AG09319 (cell line): ENCODE measurements at places on chromosomes 6 and 20.
A peak's percentile ranks its signal among the peaks of the same experiment; 100 is the strongest.

GRCh38 chr6:36241728-36242127 is 28.1 kb upstream of the PNPLA1 start:
- DNase-seq: no peak

DNA sequence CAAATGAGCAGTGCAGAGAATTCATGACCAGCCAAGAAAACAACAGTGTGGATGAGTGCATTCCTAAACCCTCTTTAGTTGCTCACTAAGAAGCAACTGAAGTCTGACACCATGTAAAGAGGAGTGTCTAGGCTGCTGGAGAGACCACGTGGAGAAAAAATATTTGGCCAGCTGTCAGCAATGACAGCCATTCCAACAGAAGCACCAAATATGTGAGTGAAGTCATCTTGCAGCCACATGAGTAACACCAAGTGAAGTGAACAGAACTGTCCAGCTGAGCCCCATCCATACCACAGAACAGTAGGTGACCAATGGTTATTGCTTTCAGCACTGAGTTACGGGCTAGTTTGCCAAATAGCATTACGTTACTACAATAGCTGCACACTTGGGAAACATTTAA is 89.4 kb downstream of the TBXT start:
- DNase-seq: no peak

DNA sequence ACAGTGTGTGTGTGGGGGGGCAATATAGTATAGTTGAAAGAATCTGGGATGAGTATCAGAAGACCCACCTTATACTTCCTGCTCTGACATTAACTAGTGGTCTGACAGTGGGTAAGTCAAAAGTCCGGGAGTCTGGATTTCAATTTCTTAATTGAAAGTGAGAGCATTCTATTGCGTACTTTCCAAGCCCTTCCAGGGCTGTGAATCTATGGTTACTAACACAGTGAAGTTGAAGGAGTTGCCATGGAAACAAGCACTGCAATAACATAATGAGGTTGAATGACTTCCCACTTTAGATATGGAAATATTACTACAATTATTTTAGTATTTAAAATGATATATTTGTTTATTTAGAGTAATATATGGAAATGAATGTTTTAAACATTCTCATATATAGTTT is 80.2 kb downstream of the MLIP start:
- no peak for DNase-seq

GRCh38 chr6:128235556-128235955 is 284.8 kb downstream of the PTPRK start:
- no peak for DNase-seq

DNA sequence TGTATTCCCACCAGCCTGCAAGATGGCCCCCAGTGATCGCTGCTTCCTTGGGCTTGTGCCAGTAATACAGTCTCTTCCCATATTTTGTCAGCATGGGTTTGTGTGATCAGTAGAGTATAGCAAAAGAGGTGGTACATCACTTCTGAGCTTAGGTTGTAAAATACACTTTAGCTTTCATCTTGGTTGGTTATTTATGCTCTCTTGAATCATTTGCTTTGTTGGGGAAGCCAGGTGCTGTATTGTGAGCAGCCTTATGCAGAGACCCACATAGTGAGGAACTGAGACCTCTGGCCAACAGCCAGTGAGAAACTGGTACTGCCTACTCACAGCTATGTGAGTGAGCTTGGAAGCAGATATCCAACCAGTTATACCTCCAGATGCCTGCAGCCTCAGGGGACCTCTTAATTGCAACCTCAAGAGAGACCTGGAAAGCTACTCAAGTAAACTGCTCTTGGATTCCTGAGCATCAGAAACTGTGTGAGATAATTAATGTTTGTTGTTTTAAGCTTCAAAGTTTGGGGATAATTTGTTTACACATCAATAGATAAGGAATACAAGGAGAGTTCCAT is 229.3 kb downstream of the FARS2 start:
- DNase-seq: no peak

DNA sequence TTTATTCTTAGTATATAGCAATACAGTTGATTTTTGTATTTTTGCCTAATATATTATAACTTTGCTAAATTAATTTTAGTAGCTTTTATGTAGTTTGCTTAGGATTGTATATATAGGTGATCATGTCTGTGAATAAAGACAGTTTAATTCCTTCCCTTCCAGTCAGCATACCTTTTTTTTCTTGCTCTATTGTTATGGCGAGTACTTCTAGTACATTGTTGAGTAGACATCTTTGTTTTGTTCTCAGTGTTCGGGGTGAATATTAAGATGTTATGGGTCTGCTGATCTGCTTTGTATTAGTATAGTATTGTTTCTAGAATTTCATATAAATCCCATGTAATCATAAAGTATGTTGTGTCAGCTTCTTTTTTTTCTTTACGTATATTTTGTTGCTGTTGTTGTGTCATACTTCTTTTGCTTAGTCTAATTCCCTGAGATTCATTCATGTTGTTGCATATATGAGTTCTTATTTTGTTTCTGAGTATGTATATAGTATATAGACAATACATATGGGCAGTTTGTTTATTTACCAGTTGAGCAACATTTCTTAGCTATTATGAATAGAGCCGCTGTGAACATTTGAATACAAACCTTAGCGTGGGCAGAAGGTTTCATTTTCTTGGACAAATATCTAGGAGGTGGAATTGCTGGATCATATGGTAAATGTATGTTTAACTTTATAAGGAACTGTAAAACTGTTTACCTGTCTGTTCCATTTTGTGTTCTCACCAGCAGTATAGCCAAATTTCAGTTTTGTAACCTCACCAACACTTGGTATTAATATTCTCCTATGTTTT is 25.5 kb downstream of the NCOA3 start:
- no peak for DNase-seq

DNA sequence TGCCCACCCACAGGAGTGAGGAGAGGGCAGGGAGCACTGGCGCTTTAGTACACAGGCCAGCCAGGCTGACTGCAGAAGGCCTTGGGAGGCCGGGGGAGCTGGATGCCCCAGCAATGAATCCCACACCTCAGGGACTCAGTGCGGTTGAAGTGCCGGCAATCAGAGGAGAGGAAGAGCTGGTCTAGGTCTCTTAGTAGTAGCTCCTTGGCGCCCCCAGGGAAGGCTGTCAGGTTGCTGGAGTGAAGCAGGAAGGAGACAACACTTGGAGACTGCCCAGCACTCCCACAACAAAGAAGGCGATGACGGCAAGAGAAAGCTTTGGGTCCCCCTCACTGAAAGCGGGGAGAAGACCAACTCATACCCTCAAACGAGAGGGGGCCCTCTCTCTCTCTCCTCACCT is 8.3 kb upstream of the TNXB start:
- no peak for DNase-seq

DNA sequence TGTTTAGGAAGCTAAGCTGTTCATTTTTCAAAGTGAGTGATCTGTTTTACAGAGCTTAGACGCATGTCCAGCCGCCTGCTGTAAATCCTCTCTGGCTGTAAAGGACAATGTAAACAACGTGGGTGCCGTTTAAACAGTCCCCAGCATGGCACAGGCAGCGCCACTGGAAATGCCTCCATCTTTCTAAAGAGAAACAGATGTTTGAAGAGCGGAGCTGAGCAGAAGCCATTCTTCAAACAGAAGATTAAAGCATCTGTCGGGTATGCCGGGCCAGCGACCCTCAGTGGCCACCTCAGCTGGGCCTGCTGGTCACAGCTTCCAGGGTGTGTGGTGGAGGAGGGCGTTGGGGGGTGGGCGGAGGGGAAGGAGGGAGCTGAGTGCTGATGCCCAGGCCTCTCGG is 138.6 kb downstream of the ERMARD start:
- no peak for DNase-seq

GRCh38 chr6:138605958-138606357 is 106.7 kb upstream of the NHSL1 start:
- no peak for DNase-seq

DNA sequence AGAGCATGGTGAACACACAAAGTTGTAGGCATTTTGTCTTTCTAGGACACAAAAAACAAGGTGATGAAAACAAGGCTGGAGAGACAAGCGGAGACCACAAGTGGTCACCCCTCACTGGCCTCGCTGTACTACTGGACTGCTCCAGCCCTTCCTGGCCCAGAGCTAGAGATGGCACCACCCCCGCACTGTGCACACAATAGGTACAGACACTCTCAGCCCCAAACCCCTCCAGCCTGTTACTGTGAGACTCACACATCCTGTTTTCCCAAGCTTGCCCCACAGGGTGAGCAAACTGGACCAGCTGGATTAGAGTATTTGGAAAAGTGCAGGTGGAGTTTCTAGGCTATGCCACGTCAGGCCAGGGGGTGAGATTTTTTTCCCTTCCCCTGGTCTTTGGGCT is 8.4 kb upstream of the ZSWIM1 start:
- no peak for DNase-seq

GRCh38 chr6:161586887-161587286 is 313.0 kb upstream of the AGPAT4 start:
- DNase-seq: no peak

- no peak for DNase-seq
Observed at GRCh38 chr6:85715797-85716196, 73.1 kb upstream of the SYNCRIP start.

DNA sequence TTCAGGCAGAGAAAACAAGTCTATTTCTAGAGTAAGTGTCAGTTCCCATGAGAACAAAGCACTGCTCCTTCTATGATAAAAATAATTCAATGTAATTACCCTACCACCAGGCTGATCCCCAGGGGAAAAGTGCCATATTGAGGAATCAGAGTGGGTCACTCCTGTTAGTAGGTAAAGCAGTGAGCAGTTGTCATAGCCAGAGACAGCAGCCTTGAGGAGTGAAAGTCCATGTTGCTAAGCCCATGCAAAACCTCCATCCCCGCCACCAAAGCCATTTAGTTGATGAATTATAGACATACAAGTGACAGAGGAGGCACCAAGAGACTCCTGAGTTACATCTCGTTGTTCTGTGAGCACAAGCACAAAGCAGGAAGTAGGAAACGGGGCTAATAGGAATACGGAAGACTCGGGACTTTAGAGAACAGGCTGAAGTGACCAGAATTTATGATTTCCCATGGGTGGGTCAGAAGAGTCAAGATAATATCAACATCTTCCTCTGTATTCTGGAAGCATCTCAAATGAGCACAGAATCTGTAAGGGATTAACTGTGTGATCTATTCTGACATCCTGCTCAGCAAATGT is 197.9 kb downstream of the MAFB start:
- no peak for DNase-seq

GRCh38 chr20:16263582-16263981 is 309.7 kb downstream of the KIF16B start:
- DNase-seq: no peak

GRCh38 chr6:139330306-139330705 is 38.5 kb upstream of the TXLNB start:
- DNase-seq: no peak

GRCh38 chr6:154080461-154081189 is 41.6 kb downstream of the OPRM1 start:
- DNase-seq: no peak

DNA sequence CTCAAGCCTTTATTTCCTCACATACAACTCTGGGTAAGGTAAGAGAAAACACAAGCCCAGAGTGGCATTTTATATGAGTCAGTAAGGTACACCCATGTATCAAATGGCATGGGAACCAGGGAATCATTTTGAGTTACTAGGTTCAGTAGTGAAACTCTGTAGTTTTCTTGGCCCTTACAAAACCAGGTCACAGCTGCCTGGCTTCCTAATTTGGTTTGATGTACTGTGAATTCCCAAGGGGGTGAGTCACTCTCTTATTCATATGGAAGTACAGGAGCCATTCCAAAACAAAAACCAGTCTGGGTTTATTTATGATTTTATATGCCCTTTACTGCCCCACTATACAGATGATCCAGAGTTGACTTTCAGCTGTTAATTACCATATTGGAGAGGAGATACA is 70.7 kb downstream of the PDE7B start:
- DNase-seq: peak; percentile 90

GRCh38 chr6:102137859-102138258 is 744.4 kb downstream of the GRIK2 start:
- no peak for DNase-seq

- no peak for DNase-seq
Observed at GRCh38 chr20:41308290-41308711, 9.2 kb downstream of the ZHX3 start.

DNA sequence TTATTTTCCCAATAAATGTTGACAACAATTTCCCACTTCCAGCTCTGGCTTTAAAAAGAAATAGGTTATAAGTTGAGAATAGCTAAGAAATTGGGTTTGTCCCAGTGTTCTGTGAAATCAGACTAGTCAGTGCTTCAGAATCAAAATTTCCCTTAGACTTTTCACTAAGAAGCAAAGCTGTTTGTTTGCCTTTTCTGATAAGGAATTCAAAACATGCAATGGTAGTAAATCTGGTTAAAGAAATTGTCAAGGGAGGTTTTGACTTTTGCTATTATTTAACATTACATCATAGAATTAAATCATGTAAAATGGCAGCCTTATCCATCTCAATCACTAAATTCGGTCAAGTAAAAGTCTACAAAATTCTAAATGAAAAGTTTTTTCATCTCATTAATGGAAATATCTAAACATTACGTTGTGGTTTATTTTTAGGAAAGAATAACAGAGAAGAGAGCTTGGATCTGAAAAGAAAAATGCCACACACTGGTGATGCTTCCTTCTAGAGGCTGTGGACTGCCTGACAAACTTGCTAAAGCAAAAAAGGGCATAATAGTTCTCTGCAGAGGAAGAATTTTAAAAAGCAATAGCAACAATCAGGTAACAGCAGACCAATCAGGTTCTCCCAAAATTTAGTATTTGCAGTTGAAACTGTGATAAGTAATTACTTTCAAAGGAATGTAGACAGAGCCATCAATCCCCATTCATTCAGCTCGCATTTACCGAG is 36.4 kb downstream of the PLAGL1 start:
- DNase-seq: no peak

DNA sequence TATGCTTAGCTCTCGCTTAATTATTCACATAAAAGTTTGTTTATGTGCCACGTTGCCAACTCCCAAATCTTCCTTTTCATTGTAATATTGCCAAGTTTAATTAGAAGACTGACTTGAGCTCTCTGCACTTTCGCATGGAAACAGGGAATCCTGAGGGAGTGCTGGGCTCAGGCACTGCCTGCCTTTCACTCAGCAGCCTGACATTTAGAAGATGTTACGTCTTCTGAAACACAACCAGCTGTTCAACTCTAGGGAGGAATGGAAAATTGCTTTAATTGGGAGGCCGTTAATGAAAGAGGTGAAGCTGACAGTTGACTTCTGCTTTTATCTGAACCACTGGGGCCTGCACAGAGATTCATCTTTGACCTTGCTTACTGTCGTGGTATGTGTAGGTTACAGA is 77.4 kb upstream of the MTHFD1L start:
- no peak for DNase-seq

- DNase-seq: no peak
Observed at GRCh38 chr6:133358574-133359150, 117.5 kb downstream of the EYA4 start.

DNA sequence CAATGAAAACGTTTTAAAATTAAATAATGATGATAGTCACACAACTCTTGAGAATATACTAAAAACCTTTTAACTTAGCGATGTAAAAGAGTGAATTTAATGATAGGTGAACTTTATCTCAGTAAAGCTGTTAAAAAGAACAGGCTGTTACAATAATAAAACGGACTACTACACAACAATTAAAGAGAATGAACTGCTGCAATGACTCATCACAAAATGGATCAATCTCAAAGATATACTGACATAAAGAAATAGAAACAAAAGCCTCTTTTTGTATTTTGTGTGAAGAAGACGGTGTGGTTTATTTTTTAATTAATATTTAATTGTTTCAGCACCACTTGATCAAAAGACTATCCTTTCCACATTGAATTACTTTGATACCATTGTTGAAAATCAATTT is 352.4 kb upstream of the GJE1 start:
- no peak for DNase-seq

GRCh38 chr20:48812600-48813445 is 15.0 kb downstream of the PREX1 start:
- no peak for DNase-seq
